Tibial artery (tissue), 4 donors: ENCODE measurements at places on chromosomes 5 and 9.
A peak's percentile ranks its signal among the peaks of the same experiment; 100 is the strongest.

- H3K4me1 ChIP-seq: no peaks in the 10 kb centered on the region
- H3K4me3 ChIP-seq: no peak overlapping the region
- no peak overlapping the region for H3K27ac ChIP-seq
- DNase-seq: no peak
- no peaks in the 10 kb centered on the region for H3K36me3 ChIP-seq
Observed at GRCh38 chr5:135052511-135053145, 18.6 kb upstream of the PITX1 start.

GRCh38 chr5:41621420-41621819, 111.0 kb upstream of the PLCXD3 start:
- H3K4me3 ChIP-seq: no peak overlapping the region
- H3K27ac ChIP-seq: no peak overlapping the region
- no peaks in the 10 kb centered on the region for H3K36me3 ChIP-seq
- DNase-seq: no peak
- no peaks in the 10 kb centered on the region for H3K27me3 ChIP-seq

GRCh38 chr9:81822301-81822865, 105.8 kb upstream of the SPATA31D4 start:
- DNase-seq: no peak
- no peak overlapping the region for H3K4me3 ChIP-seq
- no peaks in the 10 kb centered on the region for H3K36me3 ChIP-seq
- peaks cover 25% of the 10 kb centered on the region for H3K4me1 ChIP-seq
- no peaks in the 10 kb centered on the region for H3K27me3 ChIP-seq

- H3K4me1 ChIP-seq: peaks cover 83% of the 10 kb centered on the region
- H3K27me3 ChIP-seq: no peaks in the 10 kb centered on the region
- no peaks in the 10 kb centered on the region for H3K36me3 ChIP-seq
- no peak overlapping the region for H3K4me3 ChIP-seq
- H3K27ac ChIP-seq: peak overlapping the region; percentile 83
Observed at GRCh38 chr5:150642567-150642927, 2.1 kb downstream of the SYNPO start.

- DNase-seq: no peak
- no peaks in the 10 kb centered on the region for H3K4me1 ChIP-seq
- H3K4me3 ChIP-seq: no peak overlapping the region
- H3K27me3 ChIP-seq: peaks cover 30% of the 10 kb centered on the region
Observed at GRCh38 chr5:177378884-177379883, 5.0 kb upstream of the SLC34A1 start.

DNA sequence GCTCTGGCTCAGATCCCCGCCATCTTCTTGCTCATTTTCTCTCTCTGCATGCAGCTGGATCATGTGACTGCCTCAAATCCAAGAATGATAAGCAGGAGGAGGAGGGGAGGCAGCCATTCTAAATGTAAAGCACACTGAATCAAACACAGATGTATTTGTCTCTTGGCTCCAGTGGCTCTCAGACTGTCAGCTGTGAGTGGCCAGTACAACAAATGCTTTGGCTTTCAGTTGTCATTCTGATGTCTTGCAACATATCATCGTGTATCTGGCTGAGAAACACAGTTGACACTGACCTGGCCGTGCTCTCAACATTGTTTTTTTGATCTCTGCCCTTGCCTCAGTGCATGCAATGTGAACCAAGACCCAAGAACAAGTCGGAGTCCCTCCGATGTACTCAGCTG, 233.1 kb downstream of the ADAMTSL1 start:
- H3K4me3 ChIP-seq: no peak overlapping the region
- DNase-seq: no peak
- H3K4me1 ChIP-seq: no peaks in the 10 kb centered on the region
- no peaks in the 10 kb centered on the region for H3K27me3 ChIP-seq

- H3K27ac ChIP-seq: no peak overlapping the region
- H3K27me3 ChIP-seq: peaks cover 48% of the 10 kb centered on the region
- H3K36me3 ChIP-seq: no peaks in the 10 kb centered on the region
- H3K4me3 ChIP-seq: no peak overlapping the region
- H3K4me1 ChIP-seq: no peaks in the 10 kb centered on the region
Observed at GRCh38 chr9:126696401-126697145, 82.8 kb downstream of the LMX1B start.

DNA sequence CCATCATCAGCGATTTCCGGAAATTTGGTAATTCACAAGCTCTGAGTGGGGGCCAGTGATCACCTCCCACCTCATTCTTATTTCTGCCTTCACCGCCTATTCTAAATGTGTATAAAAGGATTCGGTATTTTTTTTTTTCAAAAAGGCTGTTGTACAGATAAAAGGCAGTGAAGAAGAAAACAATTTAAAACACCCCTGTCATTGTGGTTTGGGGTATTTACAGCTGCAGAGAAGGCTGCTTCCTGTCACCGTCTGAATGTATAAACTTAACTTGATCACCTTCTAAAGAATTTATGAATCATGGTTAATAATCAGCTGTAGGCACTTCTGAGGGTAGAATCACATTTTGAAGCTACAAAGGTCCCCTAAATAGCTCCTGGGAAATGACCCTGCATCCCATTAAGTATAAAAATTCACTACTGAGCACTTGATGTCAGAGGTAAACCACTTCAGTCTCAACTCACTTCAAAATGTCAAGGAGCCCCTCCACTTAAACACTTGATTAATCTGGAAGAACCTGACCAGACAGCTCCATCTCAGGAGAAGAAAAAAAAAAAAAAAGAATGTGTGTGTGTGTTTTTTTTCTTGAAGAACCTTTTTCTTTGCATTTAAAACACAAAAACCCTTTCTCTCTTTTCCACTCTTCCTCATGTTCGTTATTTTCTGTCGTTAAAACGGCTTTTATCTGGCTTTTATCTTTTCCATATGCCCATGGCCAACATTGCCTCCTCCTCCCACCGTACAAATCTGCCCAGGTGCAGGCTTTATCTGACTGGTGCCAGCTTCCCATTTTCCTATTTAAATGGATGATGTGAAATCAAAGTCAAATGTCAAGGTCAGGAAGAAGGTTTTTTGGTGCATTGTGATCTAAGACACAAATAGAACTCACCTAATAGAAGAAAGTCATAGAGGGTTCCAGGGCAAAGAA, 291.2 kb downstream of the IRX1 start:
- H3K27me3 ChIP-seq: no peaks in the 10 kb centered on the region
- H3K36me3 ChIP-seq: no peaks in the 10 kb centered on the region
- DNase-seq: no peak
- H3K4me1 ChIP-seq: no peaks in the 10 kb centered on the region
- no peak overlapping the region for H3K4me3 ChIP-seq

DNA sequence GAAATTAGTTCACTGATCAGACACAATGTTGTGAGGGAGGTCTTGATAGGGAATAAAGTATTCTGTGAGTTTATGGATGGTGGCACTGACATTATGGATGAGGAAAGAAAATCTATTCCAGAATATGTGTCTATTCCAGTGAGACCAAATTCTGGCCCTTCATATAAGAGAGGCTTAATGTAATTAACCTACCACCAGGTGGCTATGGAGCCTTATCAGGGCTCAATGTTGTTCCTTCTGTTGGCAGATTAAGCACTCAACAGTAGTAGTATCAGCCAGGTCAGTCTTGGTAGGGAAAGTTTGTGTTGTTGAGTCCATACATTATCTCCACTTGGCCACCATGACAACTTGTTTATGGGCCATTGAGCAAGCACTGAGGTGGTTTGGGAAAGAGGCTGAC, 41.7 kb upstream of the BARX1 start:
- no peaks in the 10 kb centered on the region for H3K36me3 ChIP-seq
- no peak overlapping the region for H3K4me3 ChIP-seq
- no peak overlapping the region for H3K27ac ChIP-seq
- no peaks in the 10 kb centered on the region for H3K27me3 ChIP-seq
- H3K4me1 ChIP-seq: no peaks in the 10 kb centered on the region

DNA sequence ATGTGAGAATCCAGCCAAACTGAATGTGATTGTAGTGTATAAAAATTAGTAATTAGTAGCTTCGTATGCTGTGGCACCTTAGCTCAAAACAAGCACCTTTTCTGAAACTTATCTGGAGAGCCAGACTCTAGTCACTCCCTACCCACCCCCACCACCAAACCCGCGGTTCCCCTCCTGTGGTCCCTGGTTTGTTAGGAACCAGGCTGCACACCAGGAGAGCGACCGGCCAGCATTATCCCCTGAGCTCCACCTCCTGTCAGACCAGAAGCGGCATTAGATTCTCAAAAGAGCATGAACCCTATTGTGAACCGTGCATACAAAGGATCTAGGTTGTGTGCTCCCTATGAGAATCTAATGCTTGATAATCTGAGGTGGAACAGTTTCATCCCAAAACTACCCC, 498.6 kb downstream of the CHSY3 start:
- H3K36me3 ChIP-seq: no peaks in the 10 kb centered on the region
- no peak overlapping the region for H3K27ac ChIP-seq
- no peak for DNase-seq
- H3K27me3 ChIP-seq: no peaks in the 10 kb centered on the region

GRCh38 chr9:84067821-84068220, 87.2 kb downstream of the RMI1 start:
- no peak overlapping the region for H3K4me3 ChIP-seq
- DNase-seq: no peak
- H3K27ac ChIP-seq: no peak overlapping the region
- H3K27me3 ChIP-seq: no peaks in the 10 kb centered on the region
- H3K36me3 ChIP-seq: no peaks in the 10 kb centered on the region
- H3K4me1 ChIP-seq: no peaks in the 10 kb centered on the region

DNA sequence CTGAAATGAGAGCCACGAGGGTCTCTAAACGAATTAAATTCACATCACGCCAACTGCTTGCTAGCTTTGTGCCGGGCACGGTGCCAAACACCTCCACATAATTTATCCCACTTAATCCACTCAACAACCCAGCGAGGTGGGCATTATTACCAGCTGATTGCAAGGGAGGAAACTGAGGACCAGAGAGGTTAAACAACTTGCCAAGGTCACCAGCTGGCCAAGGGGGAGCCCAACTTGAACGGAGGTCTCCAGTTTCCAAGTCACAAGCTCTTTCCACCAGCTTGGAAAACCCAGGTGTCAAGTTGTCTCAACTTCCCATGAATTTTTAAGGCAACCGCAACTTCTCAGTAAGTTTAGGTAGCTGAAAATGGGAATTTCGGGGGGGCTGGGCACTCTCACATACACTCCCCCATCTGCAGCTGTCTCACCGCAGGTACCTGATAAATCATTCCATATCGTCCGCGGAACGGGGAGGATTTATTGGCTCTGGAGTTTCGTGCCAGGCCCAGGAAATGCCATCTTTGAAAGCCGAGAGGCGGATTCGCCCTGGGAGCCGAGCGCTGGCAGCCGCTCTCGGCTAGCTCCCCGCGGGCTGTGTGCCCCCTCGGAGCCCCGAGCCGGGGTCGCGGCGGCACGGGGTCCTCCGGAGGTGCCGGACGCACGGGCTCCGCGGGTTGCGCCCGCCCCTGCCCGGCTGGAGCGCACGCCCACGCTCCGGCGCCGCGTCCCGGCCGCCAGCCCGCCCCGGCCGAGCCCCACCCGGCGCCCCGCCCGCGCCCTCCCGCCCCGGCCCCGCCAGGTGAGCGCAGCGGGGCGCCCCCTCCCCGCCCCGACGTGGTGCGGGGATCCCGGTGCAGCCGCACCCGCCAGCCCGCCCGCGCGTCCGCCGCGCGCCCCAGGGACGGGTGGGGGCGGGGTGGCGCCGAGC, 617 bp downstream of the PTPN3 start:
- no peaks in the 10 kb centered on the region for H3K27me3 ChIP-seq
- H3K36me3 ChIP-seq: no peaks in the 10 kb centered on the region
- H3K27ac ChIP-seq: peak overlapping the region; percentile 57
- H3K4me1 ChIP-seq: peaks cover 52% of the 10 kb centered on the region

DNA sequence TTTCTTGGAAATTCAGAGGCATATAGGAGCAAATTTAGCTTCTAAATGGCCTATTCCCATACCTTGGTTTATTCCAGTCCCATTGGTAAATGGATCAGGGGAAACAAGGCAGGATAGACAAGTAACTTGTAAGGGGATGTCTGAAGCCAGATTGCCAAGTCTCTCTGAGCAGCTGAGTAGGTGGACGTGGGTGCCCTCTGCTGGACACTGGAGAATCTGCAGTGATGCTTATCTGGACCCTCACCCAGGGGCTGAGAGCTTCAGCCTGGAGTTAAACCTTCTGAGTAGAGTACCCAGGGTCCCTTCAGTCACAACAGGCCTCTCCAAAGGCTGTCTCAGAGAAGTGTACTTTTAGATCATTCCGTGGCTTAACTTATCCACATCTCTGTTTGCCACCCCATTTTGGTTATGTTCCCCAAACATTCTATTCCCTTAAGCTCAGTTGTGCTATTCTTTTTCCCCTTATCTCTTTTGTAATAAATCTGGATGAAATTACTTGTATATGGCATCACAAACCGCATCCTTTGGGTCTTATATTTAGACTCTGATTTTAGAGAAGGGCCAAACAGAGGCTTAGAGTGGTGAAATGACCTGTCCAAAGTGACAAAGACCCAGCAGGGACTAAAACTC, 218.3 kb upstream of the GLRA1 start:
- no peak overlapping the region for H3K27ac ChIP-seq
- H3K4me1 ChIP-seq: no peaks in the 10 kb centered on the region
- no peaks in the 10 kb centered on the region for H3K27me3 ChIP-seq
- no peaks in the 10 kb centered on the region for H3K36me3 ChIP-seq
- no peak overlapping the region for H3K4me3 ChIP-seq
- peak; percentile 67 for DNase-seq

DNA sequence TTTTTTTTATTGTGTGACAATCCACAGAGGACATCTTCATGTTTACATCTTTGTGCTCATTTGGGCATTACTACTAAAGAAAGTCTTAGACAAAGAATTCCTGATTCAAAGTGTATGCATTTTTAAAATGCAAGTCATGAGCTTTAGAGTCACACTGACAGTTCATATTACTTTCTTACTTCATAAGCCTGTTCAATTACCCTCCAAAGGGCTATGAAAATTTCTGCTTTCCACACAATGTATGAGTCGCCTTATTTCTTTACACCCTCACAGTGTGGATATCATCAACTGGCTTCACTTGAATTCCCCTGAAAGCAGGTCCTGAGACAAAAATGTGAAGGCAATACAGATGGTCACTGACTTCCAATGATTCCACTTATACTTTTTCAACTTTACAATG, 280.4 kb upstream of the PTGER4 start:
- no peak for DNase-seq
- H3K27me3 ChIP-seq: no peaks in the 10 kb centered on the region
- H3K4me3 ChIP-seq: no peak overlapping the region
- no peaks in the 10 kb centered on the region for H3K4me1 ChIP-seq
- H3K36me3 ChIP-seq: no peaks in the 10 kb centered on the region

- H3K27ac ChIP-seq: no peak overlapping the region
- H3K4me3 ChIP-seq: no peak overlapping the region
- no peaks in the 10 kb centered on the region for H3K36me3 ChIP-seq
- no peaks in the 10 kb centered on the region for H3K27me3 ChIP-seq
- DNase-seq: no peak
Observed at GRCh38 chr9:7707934-7708333, 91.6 kb downstream of the DMAC1 start.

DNA sequence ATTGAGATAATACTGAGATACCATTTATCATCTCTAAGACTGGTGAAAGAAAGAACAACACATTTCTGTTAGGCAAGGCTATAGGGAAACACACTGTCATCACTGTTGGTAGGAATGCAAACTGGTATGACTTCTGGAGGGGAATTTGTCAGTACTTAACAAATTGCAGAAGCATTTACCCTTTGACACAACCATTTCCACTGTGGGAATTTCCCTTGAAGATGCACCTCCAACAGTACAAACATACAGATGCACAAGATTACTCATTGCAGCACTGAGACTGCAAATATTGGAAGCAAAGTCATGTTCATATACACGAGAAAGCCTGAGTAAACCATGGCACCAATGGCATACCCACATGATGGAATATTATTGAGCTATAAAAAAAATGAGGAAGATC, 17.6 kb downstream of the GM2A start:
- H3K4me3 ChIP-seq: no peak overlapping the region
- H3K36me3 ChIP-seq: peaks cover 40% of the 10 kb centered on the region
- DNase-seq: no peak
- no peak overlapping the region for H3K27ac ChIP-seq
- H3K4me1 ChIP-seq: no peaks in the 10 kb centered on the region
